Activated CD8-positive, alpha-beta memory T cell treated with anti-CD3 and anti-CD28 coated beads for 1 hour (primary cell): ENCODE measurements at places on chromosomes 4 and X.
A peak's percentile ranks its signal among the peaks of the same experiment; 100 is the strongest.

GRCh38 chr4:55921093-55921492, 27.7 kb upstream of the CEP135 start:
- no peak for DNase-seq

- DNase-seq, result no peak
Measured at GRCh38 chr4:95547715-95548471, 880 bp downstream of the UNC5C start.

GRCh38 chr4:25131381-25131780, 28.9 kb downstream of the SEPSECS start:
- no peak for DNase-seq

- no peak for DNase-seq
Measured at GRCh38 chr4:6689506-6689960, 4.1 kb upstream of the S100P start.

GRCh38 chr4:2915789-2916188, 47.4 kb downstream of the NOP14 start:
- DNase-seq, result no peak

DNA sequence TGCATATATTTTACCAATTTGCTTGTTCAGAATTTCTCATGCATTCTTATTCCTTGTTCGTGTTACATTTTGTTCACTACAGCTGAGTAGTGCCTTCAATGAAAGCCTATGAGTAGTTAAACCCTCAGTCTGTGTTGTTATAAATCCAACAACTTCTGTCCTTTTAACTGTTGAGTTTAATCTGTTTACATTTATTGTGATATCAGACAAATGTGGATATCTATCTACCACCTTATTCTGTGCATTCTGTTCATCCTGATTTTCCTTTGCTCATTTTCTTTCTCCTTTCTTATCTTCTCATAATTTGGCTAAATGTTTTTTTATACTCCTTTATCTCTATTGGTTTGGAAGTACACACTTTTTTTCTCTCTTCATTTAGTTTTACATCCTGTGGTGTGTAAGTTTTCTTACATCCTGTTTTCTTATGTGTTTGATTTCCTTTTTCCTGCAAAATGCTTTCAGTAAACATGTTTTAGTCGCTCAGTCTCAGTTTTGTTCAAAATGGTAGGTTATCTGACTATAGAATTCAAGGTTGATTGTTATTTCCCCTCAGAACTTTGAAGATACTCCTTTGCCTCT, 54.2 kb downstream of the CASP6 start:
- DNase-seq, result no peak

- DNase-seq, result no peak
Measured at GRCh38 chr4:26584725-26585124, 841 bp downstream of the TBC1D19 start.

DNA sequence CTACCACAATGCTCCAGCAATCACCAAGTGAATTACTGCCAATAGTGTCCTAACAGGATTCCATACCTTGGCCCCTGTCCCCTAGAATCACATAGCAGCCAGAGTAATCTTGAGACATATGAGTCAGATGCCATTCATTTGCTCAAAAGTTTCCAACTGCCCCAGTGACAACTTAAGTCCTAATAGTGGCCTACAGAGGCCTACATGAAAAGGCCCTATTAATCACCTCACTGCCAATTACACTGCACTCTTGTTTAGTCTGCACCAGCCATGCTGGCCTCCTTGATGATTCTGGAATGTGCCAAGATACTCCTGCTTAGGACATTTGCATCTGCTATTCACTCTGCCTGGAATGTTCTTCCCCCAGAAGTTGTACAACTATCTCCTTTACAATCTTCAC, 130.7 kb downstream of the NR3C2 start:
- DNase-seq, result no peak

- no peak for DNase-seq
Measured at GRCh38 chr4:4868040-4868757, 8.7 kb downstream of the MSX1 start.

- DNase-seq, result no peak
Measured at GRCh38 chrX:68059469-68059868, 373.8 kb downstream of the OPHN1 start.

DNA sequence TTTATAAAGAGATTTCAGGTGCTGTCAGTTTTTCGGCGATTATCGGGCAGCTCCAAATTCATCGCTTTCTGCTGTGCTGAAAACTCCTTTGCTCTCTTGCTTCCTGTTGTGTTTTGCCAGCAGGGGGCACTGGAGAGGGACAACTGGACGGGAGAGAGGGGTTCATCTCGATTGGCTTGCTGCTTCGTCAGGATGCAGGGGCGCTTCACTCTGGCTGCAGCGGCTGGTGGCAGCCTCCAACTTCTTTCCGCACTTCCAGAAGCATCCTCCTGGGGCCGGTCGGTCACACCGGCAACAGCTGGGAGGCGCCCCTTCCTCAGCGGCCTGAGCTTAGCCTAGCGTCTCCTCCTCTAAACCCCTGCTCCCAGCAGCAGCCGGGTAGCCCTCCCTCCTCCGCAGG, 29.5 kb downstream of the MSL3 start:
- peak; percentile 41 for DNase-seq

DNA sequence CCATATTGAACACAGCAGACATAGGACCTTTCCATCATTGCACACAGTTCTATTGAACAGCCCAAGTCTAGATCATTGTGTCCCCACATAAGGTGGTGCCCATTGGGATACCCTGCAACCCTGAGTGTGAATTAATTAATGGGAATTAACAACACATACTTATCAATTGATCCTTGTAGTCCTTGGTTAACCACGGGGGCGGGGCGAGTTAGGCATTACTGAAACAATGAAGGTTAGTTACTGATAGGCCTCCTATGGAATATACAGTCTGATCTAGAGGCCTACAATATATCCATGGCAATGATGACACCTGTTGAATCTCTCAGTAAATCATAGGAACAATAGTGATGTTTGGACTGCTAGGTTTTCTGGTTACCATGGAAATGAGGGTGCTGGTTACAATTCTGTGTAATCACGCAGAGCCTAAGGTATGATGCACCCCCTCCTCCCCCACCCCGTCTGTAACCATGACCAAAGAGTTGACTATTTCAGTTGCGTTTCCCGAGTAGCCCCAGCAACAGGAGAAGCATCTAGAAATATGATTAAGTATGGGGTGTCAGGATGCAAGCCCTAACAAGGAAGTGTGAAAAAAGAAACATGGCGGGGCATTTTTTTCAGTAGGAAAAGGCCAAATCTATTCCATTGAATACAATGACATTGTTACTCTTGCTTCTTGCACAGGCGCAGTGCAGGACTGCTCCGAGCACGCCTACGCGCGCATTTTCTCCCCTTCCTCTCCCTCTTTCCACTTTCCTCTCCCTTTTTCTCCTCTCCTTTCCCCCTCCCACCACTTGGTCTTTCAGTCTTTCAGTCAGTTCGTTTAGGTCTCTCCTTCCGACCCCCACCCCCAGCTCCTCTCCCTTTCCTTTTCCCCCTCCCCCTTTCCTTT, 677 bp upstream of the NONO start:
- DNase-seq, result no peak

DNA sequence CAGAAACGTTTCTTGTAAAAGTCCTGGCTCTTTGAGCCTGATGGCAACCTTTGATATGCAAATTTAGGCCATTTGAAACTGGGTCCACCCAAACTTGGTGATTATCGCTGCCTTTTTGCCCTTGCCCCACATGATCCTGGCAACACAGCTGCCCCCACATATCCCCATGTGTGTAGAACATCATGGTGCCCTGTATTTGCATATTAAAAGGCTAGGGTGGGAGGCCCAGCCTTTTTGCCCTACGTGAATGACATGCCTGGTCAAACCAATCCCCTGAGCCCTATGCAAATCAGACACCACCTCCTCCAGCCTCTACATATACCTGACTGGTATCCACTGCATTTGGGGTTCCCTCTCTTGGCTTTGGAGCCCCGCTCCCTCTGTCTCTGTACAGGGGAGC, 202.4 kb downstream of the MAB21L2 start:
- no peak for DNase-seq

DNA sequence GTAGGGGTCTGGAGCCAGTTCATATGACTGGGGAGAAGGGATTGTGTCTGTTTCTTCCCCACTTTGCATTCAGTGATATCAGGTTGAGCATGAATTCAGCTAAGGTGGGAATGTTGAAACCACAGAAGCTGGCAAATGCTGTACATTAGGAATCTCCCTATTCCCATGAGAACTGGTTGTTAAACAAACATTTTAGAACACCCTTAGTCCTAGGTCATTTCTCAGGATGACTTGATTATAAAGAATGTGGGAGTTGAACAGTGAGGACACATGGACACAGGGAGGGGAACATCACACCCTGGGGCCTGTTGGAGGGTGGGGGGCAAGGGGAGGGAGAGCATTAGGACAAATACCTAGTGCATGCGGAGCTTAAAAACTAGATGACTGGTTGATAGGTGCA, 62.6 kb upstream of the LIMCH1 start:
- no peak for DNase-seq

- DNase-seq, result no peak
Measured at GRCh38 chr4:62644372-62644771, 1444.2 kb downstream of the ADGRL3 start.

- no peak for DNase-seq
Measured at GRCh38 chr4:111556141-111556781, 589.0 kb upstream of the FAM241A start.

DNA sequence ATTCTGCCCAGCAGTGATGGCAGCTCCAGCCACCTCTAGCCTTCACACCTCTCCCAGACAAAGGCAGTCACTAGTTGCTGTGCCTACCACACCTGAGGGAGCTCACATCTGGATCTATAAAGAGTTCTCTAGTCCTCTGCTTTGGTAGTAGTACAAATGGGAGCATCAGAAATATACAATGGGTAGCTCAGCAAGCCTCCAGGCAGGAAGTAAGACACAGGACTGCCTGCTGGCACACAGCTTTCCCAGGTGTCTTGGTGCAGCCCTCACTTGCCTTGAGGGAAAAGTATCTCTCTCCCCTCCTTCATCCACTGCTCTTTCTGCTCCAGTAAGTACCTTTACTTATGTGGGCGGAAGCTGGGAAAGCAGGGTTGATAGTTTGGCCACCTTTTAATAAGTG, 212.9 kb upstream of the SLC7A11 start:
- no peak for DNase-seq

DNA sequence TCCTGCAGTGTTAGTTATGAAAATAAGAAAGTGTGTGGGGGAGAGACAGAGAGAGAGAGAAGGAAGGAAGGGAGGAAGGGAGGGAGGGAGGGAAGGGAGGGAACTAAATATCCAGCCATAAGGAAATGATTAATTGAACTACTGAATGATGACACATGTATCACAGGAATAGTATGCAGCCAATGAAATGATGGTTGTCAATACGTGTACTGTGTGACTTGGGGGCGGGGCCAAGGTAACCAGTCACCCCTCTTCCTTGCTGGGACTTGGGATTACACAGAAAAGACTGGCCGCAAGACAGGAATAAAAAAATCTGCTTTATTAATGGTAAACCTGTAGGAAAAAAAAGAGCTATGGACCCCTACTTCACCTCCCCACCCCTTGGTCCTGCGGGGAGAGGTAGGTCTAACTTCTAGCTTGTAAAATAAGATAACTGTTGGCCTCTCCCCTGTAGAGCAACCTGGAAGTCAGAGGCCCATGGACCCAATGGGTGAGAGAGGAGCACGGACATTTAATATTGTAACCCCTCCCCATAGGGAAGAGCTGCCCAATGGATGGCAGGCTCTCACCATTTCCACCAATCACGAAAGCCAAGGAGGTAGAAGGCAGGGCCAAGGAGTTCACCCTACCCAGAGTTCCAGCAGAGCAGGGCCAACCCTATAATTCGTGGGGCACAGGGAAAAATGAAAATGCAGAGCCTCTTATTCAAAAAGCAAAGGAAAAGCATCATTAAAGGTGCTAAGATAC, 7.4 kb downstream of the PPP2R2C start:
- no peak for DNase-seq

DNA sequence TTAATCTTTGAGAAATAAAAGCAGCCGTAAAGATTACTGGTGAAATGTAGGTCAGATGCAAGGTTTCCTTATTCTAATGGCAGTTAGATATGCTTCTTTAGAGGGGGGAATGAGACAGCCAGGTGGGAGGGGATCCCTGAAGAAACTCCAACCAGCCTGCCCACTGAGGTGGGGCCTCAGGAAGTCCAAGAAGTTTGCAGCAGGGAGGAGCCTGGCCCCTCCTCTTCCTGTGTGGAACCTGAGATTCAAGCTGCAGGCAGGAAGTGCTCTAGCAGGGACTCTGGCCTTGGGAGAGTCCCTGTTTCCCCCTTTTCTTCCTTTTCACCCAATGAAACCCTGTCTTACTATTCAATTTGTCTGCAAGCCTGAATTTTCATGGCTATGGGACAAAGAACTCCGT, 101.4 kb upstream of the SLITRK2 start:
- no peak for DNase-seq

DNA sequence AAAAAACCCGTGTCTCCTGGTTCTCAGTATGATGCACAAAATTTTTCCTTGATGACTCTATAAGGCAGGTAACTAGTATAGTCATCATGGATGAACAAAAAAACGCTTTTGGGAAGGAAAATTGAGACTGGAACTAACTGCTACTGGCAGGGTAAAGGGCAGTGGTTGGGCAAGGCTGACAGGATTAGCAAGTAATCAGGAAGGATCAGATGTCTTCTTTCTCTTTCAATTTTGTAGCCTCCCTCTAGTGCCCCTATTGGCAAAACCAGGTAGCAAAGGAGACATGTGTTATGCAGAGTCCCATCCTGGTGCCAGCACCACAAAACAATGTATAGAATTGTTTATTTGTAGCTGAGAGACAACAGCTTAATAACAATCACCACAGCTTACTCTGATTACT, 12.8 kb upstream of the SLITRK4 start:
- no peak for DNase-seq

DNA sequence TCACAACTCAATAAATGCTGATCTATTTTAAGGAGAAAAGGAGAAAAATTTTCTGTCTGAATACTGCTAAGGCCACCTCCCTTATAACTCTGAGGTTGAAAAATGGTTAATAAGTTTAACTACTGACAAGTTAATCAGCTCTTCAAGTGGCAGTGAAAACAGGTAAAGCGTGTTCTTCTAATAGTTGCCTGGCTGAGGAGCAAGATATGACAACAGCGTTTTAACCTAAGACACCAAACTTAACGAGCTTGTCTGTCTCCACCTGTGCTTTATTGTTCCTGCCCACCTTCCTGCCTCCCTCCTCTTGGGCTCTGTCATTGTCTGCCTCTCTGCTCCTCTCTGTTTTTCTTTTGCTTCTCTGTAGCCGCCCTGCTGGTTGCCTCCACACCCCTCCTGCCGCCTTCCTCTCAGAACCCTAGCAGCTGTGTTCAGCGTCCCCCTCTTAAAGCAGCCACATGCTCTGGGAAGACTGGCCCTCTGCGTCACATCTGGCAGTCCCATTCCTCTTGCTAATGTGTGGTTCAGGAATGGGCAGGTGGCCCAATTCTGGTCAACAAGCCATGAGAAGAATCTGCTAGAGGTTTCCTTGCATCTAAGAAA, 4.3 kb upstream of the TSPAN5 start:
- no peak for DNase-seq

DNA sequence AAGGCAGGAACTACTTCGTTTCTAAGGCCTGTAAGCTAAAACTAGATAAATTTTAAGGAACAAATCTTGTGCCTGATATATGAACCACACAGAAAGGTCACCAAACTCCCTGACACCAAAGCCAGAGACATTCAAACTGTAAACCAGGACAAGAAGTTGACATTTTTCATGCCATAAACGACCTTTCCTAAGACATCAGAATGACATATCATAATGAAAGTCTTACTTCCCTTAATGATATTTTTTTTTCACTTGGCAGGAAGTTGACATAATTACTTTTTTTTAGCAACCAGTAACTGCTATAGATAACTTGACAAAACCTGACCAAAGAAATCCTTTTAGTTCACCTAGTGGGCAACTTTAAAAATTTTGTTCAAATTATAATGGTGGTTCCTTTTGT, 231.5 kb upstream of the AGTR2 start:
- DNase-seq, result no peak
